ENCODE measurements at places on chromosomes 1 and 21. TPM values are rescaled to one million over a fixed set of nuclear protein-coding genes. Genes with fewer than 3 reads are reported as not detected.

Gene HPDL
- total RNA-seq: 5.2 TPM

Gene DENND2C
- total RNA-seq: 0.15 TPM

Gene SYTL1
- total RNA-seq: not detected

Gene VANGL2
- total RNA-seq: not detected

Gene TPM3
- total RNA-seq: 906 TPM

Gene NBPF12
- 4.4 TPM for total RNA-seq

Gene CASQ1
- total RNA-seq: not detected

Gene C2CD4D
- total RNA-seq: not detected

Gene KCND3
- not detected for total RNA-seq

Gene LORICRIN
- total RNA-seq: not detected

Gene CFAP141
- total RNA-seq: not detected

Gene C1QTNF12
- 0.32 TPM for total RNA-seq

Gene SIK1
- 9.1 TPM for total RNA-seq

Gene LRRC38
- total RNA-seq: not detected

Gene F3
- 2.3 TPM for total RNA-seq

Gene PARS2
- total RNA-seq: 2.6 TPM

Gene IL19
- not detected for total RNA-seq

All from epithelial cell of umbilical artery (primary cell).